ENCODE measurements at places on chromosomes 13 and 19.

- peak; percentile 54 for DNase-seq
Measured at GRCh38 chr19:7520131-7521051, 2.0 kb upstream of the MCOLN1 start.

DNA sequence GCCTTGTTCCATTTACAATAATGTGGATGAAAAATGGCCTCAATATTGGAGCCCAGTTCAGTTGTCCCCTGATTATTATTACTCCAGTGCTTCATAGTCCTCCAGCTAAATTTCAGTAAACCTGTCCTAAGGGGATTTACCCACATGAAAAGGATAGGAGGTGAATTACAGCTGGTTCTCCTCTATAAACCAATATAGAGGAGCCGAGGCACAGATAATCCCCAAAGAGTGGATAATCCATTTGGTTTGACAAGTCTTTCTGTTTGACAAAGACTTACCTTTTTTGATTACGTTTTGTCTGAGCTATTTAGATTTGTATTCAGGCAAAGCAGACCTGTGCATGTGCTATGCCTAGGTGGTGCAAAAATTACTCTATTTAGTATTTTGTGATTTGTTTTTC lies 2.7 kb downstream of the CNMD start:
- no peak for DNase-seq

DNA sequence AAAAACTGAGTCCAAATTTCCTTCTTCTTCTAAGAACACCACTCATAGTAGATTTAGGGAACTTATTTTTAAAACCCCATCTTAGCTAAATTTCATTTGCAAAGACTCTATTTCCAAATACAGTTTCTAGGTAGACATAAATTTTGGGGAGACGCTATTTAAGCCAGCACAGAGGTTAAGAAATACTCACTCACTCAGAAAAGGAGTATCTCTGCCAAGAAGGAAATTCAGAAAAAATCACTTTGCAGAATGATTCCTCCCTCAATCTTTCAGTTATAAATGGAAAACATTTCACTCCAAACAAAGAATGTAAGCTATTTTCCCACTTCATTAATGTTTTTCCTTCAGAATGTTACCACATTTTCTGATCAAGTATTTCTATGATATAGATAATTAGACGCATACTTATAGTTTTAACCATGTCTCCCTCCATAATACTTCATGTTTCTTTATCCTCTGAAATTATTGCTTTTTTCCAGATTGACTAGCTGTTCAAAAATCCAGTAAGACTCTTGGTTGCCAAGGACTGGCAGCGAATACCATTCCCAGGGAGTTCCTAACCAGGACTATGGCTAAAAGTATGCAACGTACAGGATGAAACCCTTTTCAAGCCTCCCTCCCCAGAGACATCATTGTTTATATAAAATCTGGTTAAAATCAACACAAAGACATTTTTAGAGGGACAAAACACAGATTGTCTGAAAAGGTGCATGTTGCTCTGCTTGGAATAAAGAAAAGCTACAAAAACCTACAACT lies 52.5 kb upstream of the RXFP2 start:
- DNase-seq = no peak

GRCh38 chr19:5680084-5680436 lies 256 bp downstream of the MICOS13 start:
- peak; percentile 75 for DNase-seq

- DNase-seq = no peak
Measured at GRCh38 chr19:3783660-3784584, 2.3 kb downstream of the MATK start.

GRCh38 chr19:44957526-44957925 lies 2.3 kb downstream of the CLPTM1 start:
- no peak for DNase-seq
